ENCODE measurements at places on chromosomes 6 and 20.
A peak's percentile ranks its signal among the peaks of the same experiment; 100 is the strongest.

- no peak for DNase-seq
Observed at GRCh38 chr6:586553-586952, 70.3 kb downstream of the HUS1B start.

DNA sequence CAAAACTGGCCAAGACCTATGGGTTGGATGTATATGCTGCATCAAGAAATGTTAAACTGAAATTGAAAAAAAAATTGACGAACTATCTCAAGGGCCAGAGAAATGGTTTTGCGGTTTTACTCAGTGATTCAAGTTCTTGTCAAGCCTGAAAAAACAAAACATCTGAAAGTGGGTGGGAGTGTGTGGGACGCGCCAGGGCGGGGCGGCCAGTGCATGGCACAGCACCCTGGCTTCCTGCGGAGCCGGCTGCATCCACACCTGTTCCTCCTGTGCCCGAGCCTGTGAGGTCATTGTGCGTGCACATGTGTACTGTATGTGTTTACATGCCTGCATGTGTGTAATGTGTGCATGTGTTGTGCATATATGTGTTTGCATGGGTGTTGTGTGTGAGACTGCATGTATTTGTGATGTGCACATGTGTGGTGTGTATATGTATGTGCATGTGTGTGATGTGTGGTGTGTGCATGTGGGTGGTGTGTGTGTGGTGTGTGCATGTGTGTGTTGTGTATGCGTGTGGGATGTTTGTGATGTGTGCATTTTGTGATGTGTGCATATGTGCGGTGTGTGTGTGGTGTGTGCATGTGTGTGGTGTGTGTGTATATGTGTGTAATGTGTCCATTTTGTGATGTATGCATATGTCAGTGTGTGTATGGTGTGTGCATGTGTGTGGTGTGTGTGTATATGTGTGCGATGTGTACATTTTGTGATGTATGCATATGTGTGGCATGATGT lies 59.8 kb downstream of the CDH4 start:
- no peak for DNase-seq

DNA sequence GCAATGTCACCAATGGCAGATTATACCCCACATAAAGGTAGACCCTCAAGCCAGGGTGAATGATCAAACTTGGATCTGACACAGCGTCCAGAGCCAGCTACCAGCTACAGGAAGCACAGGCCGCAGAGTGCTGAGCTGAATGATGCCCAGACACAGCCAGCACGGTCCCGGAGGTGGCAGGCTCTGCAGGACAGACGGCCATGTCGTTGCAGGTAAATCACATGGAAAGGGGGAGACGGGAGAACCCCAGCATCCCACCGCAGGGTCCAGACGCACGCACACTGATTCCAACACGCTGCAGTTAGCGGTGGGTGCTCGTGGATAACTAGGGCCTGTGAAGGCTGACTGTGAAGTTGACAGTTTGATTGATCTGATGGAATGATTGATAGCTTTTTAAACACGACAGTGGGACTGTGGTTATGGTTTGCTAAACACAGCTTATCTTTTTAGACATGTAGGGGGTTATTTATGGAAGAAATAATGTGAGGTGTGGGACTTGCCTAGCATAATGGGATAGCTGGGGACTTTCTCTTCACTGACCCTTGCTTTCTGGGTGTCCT lies 228.5 kb downstream of the ERMARD start:
- DNase-seq: no peak

GRCh38 chr6:106104941-106105340 lies 18.8 kb downstream of the PRDM1 start:
- DNase-seq: no peak

DNA sequence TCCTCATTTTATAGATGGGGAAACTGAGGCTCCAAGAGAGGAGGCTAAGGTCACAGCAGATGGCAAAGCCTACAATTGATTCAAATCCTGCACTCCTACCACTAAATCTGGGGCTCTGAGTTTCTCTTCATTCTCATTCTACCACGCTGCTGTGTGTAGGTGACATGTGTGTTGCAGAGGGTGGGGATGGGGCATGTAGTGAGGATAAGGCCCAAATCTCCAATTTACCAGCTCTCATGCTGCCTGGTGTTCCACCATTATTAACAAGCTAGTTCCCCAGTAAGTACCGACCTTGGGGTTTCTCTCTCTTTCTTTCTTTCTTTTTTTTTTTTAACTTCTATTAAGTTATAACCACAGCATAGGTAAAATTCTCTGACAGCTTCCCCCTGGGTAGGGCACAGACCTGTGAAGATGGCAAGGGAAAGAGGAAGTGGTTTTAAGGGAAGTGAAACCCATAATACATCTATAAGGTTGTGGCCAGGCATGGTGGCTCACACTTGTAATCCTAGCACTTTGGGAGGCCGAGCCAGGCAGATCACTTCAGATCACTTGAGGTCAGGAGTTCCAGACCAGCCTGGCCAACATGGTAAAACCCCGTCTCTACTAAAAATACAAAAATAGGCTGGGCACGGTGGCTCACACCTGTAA lies 13.0 kb upstream of the MATN4 start:
- DNase-seq: no peak

- no peak for DNase-seq
Observed at GRCh38 chr6:108163267-108163643, 2.6 kb upstream of the NR2E1 start.

DNA sequence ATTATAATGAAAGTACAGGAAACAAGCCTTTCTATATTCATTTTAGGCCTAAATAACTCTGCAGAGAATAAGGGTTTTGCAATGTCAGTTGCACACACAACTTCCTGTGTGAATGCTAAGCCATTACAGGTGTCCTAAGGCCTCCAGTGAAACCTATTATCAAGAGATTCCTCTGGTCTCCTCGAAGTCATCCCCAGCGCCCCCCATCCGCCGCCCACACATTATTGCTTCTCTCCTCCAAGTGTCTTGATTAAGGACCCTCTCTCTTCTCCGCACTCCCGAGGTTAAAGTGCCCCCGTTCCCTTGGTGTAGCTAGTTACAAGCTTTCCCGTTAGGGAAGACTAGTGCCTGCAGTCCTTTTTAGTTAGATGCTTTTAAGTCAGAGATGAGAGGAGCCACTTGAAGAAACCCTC lies 1.3 kb downstream of the HIVEP2 start:
- peak; percentile 63 for DNase-seq

GRCh38 chr6:92043777-92044176 lies 1375.6 kb downstream of the EPHA7 start:
- no peak for DNase-seq

- peak; percentile 3 for DNase-seq
Observed at GRCh38 chr6:131469130-131469529, 103.9 kb upstream of the ARG1 start.

DNA sequence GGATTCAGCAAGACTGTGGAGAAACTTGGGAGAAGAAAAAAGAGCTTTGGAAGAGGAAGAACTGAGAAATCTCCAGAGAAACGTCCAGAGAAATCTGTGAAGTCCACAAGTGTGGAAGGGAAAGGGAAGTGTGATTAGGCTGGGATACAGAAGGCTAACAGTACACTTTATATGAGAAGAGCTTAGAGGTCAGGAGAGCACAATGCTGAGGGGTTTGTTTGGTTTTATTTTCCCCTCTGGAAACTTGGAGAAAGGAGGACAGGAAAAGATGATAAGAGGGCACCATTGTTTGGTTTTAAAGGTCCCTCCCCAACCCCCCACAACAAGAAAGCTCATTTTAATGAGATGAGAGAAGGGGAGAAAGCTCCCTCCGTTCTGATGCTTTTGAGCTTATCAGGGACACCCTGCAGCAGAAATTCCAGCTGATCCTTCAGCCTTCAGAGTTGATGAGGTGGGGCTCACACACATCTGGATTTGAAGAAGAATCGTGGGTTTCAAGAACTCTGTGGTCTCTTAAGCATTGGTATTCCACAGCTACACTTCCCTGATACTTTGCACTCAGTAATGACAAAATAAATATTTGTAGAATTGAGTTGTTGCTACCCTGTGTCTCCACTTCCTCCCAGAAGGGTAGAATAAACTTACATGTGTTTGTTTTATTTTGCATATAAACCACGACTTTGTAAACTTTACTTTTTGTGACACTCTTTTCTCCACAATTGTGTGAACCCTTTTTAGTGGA lies 1.9 kb downstream of the NT5E start:
- DNase-seq: no peak

- DNase-seq: no peak
Observed at GRCh38 chr6:75393806-75394205, 99.8 kb downstream of the FILIP1 start.

GRCh38 chr20:15857173-15857784 lies 716.0 kb downstream of the KIF16B start:
- no peak for DNase-seq

- DNase-seq: no peak
Observed at GRCh38 chr6:14810021-14810420, 435.8 kb upstream of the JARID2 start.

DNA sequence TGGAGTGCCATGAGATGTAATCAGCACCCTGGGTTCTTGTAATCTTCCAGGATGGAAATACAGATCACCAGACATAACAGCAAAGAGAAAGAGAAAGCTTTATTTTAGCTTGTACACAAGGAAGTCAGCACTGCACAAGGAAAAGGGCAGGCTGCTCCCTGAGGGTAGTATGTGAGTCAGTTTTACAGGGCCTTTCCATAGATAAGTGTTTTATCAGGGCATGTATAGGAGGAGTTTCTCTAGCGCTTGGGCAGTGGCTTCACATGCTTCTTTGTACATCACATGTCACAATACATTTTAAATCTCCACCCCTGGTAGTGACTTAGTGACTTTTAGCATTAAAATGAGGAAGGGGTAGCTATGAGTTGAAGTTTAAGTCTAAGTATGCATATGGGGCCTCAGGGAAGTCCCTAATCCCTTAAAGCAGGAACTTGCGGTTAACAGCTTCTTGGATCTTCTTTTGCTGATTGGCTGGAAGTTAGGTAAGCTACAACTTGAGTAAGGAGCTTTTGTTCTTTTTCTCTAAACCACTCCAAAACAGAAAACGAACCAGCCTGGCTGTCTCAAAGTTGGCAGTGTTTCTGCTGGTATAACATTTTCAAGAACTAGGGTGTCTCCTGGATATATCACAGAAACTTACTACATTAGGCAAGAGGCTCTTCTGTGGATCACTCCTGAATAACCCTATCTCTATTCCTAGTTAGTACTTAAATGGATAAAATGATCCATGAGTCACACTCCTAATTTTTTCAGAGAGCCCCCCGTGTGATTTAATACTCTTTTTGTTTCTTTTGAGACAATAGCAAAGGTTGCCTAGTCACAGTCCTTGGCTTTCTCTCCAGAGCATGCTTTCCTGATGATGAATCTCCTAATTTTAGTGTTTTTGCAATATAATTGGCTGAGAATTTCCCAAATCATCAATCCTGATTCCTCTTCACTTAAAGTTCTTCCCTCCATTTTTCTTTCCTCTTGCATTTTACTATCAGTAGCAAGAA lies 60.2 kb downstream of the MRAP2 start:
- DNase-seq: no peak

DNA sequence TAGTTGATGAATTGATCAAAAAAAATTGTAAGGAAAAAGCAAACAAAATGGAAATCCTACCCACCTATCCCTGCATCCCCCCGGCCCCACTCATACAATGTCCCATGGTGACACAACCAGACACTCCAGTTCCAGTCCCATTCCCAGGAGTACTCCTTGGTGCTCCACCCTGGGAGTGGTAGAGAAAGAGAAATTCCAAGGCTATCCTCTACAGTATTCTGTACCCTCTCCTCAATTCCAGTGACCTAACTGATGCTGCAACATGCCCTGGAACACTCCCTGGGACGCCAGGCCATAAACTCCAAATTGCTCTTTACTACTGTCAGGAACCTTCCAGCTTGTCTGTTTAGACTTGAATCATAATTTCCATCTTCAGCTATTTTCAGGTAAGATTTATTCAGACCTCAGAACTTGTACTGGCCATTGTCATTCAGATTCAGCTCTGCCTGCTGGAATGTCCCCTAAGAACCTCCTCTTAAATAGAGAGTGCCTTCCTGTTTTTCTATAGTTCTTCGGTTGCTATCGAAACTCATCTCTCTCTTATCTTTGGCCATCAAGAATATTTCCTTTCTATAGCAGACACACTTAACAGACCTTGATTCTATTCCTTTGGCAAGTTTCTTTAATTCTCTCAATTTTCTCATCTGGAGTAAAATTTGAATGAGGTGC lies 8.7 kb downstream of the GPX6 start:
- DNase-seq: no peak
